GM10248 (cell line): ENCODE measurements at places on chromosomes 6 and 20.
A peak's percentile ranks its signal among the peaks of the same experiment; 100 is the strongest.

- DNase-seq: no peak
Measured at GRCh38 chr6:99013145-99013544, 65.4 kb upstream of the FBXL4 start.

GRCh38 chr20:25032478-25033264 lies 25.3 kb downstream of the ACSS1 start:
- no peak for DNase-seq

DNA sequence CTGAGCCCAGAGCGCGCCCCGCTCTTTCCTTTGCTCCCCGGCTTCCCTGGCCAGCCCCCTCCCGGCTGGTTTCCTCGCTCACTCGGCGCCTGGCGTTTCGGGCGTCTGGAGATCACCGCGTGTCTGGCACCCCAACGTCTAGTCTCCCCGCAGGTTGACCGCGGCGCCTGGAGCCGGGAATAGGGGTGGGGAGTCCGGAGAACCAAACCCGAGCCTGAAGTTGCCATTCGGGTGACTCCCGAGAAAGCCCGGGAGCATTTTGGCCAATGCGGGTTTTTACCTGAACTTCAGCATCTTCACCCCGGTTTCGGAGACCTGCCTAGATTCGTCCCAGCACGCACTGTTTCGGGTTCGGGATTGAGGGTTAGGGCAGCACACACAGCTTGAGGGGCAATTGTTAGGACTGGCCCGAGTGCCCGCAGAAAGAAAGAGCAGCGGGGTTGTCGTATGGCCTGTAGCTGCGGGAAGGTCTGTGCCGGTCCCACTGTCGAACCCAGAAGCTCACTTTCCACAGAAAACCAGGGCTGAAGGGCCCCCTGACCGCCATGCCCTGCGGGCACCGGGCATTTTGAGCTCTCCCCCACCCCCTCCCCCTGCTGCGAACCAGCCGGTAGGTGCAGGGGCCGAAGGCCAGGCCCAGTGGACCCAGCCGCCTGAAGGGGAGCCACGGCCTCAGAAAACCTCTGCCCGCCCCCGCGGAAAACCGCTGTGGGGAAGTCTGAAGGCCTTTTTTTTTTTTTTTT lies 2.1 kb downstream of the FOXP4 start:
- peak; percentile 70 for DNase-seq

DNA sequence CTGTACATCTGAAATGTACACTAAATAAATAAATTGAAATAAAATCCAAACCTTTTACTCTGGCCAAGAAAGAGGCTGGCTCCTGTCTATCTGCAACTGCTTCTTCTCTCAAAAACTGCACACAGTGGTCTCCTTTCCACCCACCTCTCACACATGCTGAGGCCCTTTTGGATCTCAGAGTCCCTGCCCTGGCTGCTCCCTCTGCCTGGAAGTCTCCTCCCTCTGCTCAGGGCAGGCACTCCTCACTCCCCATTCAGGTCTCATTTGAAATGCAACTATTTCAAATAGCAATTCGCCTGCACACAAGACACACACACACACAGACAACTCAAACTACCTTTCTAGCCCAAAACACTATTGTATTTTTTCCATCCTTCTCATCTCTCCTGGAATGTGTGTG lies 348.8 kb downstream of the PKHD1 start:
- no peak for DNase-seq

GRCh38 chr6:9252799-9253198 lies 817.5 kb upstream of the SLC35B3 start:
- DNase-seq: no peak

DNA sequence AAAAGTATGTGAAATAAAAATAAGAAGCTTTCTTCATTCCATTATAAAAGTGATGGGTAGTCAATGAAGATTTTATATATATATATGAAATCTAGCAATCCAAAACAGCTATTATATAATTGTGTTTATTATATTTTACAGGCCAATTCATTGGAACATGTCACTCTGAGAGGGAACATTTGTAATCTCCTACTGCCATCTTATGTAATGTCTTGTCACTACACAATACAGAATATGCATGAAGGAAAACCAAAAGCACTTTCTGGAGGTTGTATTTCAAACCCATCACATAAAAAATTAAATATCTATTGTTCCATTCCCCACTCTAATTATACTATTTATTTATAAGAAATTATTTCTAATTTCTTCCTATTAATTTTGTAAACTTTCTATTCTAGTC lies 31.5 kb upstream of the IRAK1BP1 start:
- DNase-seq: no peak

DNA sequence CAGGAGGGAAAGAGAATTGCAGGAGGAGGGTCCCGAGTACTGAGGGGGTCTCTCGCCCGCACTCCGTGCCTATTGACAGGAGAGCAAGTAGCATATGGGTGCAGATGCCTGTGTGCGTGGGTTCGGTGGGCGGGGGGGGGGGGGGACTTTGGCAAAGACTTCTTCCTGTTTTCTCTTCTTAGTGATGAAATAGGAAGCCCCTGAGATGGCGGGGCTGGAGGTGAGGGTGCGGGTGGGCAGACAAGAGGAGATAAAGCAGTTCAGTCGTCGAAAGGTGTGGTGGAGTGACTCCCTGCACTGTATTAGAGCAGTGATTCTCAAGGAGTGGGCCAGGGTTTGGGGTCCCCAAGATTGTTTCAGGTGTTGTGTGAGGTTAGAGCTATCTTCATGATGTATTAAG lies 3.7 kb downstream of the NAA20 start:
- no peak for DNase-seq

- no peak for DNase-seq
Measured at GRCh38 chr6:139091826-139092225, 43.1 kb upstream of the HECA start.

DNA sequence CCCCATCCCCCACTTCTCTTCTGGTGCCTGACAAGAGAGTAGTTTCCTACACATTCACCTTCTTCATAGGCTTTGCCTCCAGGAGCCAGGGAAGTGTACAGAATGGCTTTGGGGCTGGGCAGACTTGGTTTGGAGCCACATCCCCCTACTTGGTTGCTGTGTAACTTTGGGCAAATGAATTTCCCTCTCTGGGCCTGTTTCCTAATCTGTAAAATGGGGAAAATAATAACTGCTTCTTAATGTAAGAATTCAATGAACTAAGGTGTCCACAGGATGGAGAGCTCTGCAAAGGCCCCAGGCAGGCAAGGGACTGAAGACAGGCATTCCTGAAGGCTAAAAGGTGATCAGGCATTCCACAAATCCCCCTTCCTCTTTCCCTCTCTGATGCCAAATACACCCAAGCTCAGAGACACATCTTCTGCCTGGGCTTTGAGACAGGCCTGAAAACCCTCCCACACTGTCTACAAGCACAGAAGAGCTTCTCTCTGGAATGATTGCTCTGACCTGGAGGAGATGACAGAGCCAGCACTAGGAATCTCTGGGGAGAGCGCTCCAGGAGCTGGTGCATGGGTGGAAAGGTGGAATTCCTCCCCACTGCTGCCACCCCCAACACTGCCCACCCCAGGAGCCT lies 6.9 kb upstream of the C20orf203 start:
- no peak for DNase-seq

GRCh38 chr6:170473301-170473717 lies 79.8 kb downstream of the PSMB1 start:
- no peak for DNase-seq

- no peak for DNase-seq
Measured at GRCh38 chr6:170038251-170038650, 252.6 kb downstream of the DLL1 start.

GRCh38 chr20:52230409-52230808 lies 38.8 kb upstream of the ZFP64 start:
- DNase-seq: no peak

GRCh38 chr6:84065693-84066290 lies 32.2 kb downstream of the MRAP2 start:
- no peak for DNase-seq

- no peak for DNase-seq
Measured at GRCh38 chr6:15456422-15456821, 206.4 kb downstream of the DTNBP1 start.

- DNase-seq: no peak
Measured at GRCh38 chr6:14601490-14601889, 483.9 kb downstream of the CD83 start.

DNA sequence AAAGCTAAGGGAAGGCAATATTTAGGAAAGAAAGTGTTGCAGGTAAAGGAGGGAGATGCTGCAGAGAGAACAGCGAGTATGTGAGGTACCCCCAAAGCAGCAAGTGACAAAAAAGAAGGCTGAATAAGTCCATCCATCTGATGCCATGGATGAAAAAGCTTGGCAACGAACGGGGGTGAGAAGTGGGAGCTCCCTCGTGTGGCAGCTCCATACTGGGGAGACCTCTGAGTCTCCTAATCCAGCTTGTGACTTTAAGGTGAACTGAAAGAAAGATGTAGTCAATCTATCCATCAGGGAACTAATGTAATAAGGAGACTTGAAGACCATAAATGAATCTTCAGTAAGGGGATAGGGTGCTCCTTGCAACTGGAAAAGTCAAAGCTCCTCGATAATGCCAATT lies 156.6 kb downstream of the OTOR start:
- DNase-seq: no peak

GRCh38 chr6:161890832-161891297 lies 617.0 kb upstream of the AGPAT4 start:
- no peak for DNase-seq

DNA sequence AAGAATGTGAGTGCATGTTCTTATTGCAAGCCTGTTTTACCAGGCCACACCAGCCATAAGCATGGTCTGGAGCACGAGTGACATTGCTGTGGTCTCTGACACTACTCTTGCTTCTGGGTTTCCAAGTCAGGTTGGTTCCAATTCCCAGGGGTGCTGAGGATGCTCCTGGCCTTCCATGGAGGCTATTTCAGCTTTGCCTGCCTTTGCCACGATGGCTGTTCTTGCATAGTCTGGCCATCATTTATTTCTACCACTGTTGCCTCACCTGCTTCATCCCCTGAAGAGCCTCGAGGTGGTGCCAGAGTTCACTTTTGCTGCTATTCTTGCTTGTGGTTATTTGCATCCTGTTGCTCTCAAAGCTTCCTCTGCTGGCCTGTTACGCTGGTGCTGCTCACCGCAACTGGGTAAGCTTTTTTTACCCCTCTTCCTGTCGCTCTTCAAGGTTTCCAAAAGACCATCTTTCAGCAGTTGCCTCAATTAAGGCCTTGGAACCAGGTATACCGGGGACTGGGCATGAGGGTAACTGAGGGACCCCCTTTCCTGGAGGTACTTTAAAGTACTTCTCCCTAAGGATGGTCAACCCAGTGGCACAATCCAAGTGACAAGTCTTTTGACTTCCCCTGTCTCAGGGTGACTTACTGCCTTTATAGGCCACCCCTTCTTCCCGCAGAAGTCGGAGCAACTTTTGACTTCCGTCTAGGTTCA lies 64.5 kb downstream of the AKAP7 start:
- DNase-seq: peak; percentile 70

GRCh38 chr6:157611406-157611805 lies 211.6 kb upstream of the SNX9 start:
- DNase-seq: no peak

GRCh38 chr6:136144251-136145023 lies 105.7 kb downstream of the MTFR2 start:
- DNase-seq: no peak

GRCh38 chr6:162554531-162554930 lies 173.0 kb downstream of the PRKN start:
- no peak for DNase-seq

DNA sequence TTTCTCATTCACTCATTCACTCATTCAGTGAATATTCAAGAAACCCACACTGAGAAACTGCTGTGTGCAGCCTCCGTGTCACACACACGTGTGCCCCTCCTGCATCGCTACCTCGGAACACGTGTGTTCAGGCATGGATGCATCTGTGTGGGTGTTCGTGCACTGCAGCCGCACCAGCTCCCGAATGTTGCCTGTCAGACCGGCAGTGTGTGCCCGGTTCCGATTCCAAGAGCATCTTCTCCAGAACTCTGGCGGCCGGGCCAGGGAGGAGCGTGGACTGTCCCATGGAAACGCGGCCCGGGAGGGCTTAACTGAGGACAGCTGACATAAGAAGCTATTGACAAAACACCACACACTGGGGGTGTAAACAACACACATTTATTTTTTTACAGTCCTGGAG lies 216.0 kb downstream of the DLL1 start:
- DNase-seq: no peak

DNA sequence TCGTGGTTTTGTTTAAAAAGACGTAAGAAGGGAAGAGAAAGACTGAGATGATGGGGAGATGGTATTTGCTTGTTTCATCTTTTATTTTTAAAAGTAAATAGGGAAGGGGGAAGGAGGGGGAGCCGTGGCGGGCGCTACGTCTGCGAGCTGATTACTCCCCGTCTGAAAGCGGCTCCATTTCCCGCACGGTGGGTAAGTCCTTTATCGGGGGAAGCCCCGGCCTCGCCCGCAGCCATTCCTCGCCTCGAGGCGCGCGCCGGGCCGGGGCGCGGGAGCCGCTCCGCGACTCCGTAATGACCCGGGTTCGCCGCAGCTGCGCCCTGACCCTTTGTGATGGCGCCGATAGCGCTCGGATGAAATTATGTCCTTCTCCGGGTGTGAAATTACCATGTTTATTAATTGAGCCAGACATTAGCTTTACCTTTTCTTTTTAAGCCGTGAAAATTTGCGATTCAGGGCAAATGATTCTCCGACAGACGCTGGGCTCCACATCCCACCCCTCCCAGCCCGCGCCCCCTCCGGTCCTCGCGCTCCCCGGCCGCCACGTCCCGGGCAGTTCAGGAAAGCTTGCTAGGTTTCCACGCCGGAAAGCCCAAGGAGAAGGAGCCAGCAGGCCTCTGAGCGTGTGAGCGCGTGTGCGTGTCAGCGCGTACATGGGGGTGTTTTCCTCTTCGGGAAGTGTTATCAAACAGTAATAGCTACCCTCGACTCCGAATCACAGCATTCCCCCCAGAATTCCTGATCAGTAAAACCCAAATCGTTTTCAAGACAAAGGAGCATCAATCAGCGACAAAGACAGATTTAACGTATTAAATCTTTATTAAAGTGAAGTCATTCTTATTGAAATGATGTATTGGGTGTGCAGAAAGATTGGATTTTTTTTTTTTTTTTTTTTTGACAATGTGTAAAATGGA lies 30.0 kb downstream of the TFAP2A start:
- DNase-seq: no peak

- DNase-seq: peak; percentile 56
Measured at GRCh38 chr6:29651413-29652197, 5.3 kb upstream of the MOG start.

DNA sequence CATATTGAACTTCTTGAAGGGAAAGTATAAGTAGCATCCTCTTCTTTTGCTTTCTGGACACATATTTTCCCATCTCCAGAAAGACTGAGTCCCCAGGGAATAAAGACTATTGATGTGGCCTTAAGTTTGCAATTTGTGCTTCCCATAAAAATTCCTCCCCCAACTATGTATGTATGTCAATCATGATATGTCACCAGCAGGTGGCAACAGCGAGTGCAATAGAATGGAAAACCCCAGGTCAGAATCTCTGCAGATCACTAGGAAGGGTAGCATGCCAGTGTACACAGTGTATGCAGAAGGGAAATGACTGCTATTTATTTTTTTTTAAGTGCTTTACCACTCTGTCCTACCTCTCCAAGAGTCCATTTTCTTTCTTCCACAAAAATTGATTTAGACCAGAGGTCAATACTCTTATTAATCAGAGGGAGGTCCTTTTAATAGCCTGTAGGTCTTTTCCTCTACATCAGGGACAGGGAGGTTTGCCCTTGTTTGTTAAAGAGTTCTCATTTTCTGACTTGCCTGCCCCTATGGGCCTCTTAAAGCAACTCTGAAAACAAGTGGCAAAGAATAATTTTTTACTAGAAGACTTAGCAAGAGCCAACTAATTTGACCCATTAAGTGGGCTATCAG lies 61.4 kb downstream of the BMP2 start:
- DNase-seq: peak; percentile 39
